ENCODE measurements at places on chromosomes 7 and 10.

- no peak for DNase-seq
Observed at GRCh38 chr10:132393695-132394181, 3.3 kb upstream of the PWWP2B start.

GRCh38 chr10:3906511-3907111, 121.6 kb upstream of the KLF6 start:
- DNase-seq = no peak

GRCh38 chr7:130894146-130894908, 160.3 kb upstream of the KLF14 start:
- DNase-seq = peak; percentile 67

DNA sequence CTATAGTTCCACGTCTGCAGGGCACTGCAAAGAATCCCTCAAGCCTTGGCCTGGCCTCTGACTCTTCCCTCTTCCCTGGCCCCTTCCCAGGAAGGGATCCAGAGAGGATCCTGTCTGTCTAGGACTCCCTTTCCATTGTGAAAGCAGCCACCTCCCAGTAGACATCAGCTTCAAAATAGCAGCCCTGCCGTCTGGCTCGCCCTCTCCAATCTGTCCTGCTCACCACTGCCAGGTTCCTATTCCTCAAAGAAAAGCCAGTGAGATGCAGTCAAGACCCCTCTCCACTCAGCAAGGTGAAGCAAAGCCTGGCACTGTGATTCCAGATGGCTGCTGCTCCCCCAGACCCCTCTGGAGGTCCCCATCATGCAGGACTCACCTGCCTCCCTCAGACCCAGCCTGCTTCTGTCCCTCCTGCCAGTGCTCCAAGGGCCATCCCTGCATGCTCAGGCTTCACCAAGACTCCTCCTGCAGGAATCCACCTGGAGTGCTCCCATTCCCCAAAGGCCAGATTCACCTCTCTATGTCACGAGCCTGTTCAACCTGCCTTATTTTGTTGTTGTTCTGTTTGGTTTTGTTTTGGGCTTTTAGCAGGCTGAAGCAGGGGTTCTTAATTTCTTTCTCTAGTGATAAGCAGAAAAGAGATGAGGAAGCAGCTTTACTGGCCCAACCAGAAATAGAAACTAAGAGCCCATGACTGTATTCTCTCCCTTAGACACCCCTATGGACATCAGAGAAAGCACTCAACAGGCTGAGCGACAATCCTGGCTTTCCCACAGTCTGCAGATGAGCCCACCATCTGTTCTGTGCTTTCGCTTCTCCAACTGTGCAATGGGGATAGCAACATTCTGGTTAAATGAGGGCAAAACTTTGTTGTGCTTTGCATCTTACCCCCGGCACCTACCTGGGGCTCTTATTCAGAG, 305.1 kb downstream of the GRID1 start:
- no peak for DNase-seq

DNA sequence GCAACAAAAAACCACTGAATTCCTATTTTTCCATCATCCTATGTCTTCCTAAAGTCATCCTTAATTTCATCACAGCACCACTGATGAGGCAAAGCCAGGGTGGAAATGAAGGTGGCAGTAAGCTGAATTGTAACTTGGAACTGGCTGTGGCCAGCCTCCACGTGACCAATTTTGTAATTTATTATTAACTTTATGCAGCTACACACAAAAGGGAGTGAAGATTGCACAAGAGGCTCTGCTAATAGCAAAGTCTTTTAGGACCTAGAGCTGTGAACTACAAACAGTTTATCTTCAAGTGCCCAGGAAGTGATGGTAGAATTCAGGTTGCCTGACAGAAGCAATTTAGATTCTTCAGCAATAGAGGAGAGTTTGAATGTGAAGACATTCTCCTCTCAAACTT, 176.4 kb downstream of the CCDC71L start:
- DNase-seq = no peak

- DNase-seq = no peak
Observed at GRCh38 chr7:44489955-44490350, 505 bp downstream of the NUDCD3 start.

- no peak for DNase-seq
Observed at GRCh38 chr7:17027143-17027788, 145.5 kb upstream of the AGR3 start.

DNA sequence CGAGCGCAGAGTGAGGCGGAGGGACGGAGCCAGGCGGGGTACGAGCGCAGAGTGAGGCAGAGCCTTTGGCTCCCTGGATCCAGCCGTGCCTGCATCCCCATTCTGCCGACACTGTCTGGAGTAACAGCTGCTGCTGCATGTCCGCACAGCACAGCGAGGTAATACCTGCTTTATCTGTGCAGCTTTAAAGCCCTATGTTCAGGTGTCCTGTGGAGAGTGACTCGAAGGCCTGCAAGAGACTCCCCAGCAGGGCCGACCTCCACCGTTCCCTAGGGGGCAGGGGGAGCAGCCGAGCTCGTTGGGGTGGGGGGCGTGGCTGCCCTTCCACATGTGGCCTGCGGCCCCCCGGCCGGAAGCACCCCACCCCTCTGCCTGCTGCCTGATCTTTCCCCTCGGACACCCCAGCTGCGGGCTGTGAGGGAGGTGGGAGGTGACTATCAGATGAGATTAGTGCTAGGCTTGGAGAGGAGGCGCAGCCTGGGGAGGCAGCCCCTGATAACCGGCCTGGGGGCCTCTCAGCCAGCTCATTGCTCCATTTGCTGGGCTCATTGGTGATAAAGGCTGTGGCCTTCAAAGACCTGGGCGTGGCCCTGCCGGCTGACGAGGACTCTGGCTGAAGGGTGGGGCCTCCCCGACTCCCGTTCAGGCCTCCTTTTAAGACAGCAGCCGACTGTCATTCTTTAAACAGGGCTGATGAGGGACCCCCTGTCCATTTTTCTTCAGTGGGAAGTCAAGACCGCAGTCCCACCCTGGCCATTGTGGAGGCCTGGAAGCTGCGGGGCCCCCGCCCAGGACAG, 8.0 kb downstream of the VENTX start:
- DNase-seq = no peak

- DNase-seq = no peak
Observed at GRCh38 chr7:28052933-28053332, 127.7 kb downstream of the JAZF1 start.

DNA sequence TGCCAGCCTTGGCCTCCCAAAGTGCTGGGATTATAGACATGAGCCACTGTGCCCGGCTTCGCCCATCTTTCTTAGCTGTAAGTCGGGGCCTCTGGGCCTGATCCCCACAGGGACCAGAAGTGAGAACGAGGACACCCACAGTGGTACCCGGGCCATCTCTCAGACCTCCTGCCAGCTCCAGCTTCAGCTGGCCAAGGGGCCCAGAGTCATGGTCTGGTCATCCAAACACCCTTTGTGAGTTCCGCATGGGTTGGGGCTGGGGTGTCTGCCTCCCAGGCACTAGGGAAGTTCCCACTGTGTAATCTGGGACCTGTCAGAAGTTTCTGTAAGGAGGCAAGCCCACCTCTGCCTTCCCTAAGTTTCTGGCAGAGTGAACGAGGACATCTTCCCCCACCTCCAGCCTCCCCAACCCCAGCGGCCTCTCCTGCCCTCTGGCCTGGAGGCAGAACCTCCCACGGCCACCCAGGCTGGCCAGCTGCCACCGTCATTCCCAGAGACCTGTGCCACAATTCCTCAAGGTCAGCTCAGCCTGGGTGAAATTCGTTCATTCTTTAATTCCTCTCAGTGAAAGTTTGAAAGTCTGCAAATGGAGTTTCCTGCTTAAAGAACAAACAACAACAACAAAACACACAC, 19.5 kb upstream of the FOXL3 start:
- DNase-seq = no peak

- no peak for DNase-seq
Observed at GRCh38 chr7:50178166-50178565, 85.1 kb upstream of the ZPBP start.

- DNase-seq = no peak
Observed at GRCh38 chr10:99937630-99938029, 72.1 kb downstream of the DNMBP start.

DNA sequence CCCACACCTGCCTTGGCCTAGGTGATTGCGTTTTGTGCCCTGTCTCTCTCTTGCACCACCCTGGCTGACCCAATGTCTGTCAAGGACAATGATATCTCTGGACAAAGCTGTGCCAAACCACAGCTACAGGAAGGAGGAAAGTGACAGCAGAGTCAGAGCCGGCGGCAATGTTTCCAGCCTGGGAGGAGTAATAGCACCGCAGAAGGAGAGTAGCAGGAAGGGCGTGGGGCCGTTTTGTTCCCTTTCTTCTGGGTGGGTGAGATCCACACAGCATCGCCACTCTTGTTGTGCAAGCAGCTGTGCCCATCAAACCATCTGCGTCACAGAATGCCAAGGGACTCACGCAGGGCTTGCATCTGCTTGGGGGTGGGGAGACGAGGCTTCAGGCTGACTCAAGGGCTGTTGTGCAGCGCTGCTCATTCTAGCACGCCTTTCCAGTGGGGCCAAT, 341.6 kb upstream of the AUTS2 start:
- peak; percentile 38 for DNase-seq

- DNase-seq = no peak
Observed at GRCh38 chr10:75136346-75136745, 24.9 kb downstream of the SAMD8 start.

DNA sequence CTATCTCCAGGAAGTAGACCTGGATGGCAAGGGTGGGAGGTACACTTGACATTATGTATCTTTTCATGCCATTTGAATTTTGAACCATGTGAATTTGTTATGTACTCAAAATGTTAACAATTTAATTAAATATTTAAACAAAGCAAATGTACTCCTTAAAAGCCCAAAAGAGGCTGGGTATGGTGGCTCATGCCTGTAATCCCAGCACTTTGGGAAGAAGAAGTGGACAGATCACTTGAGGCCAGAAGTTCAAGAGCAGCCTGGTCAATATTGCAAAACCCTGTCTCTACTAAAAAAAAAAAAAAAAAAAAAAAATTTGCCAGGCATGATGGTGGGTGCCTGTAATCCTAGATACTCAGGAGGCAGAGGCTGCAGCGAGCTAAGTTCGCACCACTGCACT, 136.9 kb upstream of the ASAH2 start:
- no peak for DNase-seq

- DNase-seq = no peak
Observed at GRCh38 chr7:44279286-44279685, 46.1 kb downstream of the CAMK2B start.

GRCh38 chr7:90900628-90901356, 304.7 kb downstream of the CDK14 start:
- no peak for DNase-seq

DNA sequence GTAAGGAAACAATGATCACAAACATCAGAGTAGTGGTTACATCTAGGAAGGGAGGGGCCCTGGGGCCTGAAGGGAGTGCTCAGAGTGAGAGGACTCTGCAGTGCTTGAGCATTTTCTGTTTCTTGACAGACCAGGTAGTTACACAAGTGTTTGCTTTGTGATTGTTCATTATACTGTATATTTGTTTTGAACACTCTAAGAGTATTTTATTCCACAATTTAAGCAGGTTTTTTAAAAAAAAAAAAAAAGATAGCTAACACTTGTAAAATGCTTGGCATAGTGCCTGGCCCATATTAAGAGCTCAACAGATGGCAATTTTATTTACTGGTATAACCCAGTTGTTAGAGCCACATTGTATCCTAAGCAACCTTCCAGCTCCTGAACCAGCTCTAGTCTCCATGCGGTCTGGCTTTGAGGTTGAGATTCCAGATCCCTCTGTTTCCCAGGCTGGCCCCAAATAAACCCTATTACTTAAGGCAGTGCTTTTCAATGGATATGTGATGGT, 20.1 kb upstream of the ATXN7L1 start:
- DNase-seq = no peak

DNA sequence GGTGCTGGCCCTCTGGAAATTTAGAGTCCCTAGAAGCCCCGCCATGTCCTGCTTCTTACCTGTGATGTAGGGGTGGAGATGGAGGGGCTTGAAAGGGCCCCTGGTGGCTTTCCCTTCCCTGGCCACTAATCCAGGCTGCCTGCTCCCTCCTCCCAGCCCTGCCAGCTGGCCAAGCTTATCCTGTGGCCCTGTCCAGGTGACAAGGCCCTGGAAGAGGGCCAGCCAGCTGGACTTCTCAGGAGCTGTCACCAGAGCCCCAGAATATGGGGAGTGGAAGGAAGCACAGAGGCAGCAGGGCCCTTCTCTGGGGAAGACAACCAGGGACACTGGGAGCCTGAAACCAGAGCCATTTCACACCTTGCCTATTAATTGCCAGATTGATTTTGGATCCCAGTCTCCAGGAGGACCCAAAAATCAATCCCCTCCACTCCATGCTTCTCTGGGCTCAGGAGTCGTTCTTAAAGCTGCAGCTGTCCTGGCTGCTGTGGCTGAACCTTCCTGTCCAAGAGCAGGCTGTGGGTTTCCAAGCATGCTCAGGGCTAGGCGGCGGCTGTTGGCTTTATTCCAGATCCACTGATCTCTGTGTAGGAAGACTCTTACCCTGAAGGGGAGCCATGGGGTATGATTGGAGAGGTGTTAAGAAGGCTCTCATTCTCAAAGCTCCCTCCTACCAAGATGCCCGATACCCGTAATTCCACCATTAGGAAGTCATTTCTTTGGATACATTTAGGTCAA, 52.6 kb upstream of the PCBD1 start:
- peak; percentile 48 for DNase-seq

GRCh38 chr7:71389976-71390375, 258.0 kb downstream of the GALNT17 start:
- DNase-seq = no peak

GRCh38 chr10:124279882-124280281, 138.8 kb downstream of the OAT start:
- no peak for DNase-seq

DNA sequence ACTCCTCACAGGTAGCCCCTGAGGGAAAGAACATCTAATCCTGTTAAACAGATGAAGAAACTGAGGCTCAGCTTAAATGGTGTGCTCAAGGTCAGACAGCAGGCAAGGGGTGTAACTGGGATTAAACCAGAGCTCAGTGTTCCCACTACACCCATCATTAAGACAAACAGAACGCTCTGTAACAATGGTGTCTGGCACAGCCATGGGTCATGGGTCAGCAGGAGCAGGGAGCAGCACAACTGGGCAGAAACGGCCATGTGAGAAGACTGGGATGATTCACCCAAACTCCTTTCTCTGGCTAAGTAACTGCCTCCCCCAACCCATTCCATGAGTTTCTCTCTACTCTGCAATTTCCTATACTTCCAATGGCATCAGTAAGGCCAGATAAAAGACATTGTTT, 85.5 kb upstream of the PDE1C start:
- DNase-seq = no peak

GRCh38 chr10:66218981-66219587, 706.8 kb upstream of the LRRTM3 start:
- DNase-seq = no peak

DNA sequence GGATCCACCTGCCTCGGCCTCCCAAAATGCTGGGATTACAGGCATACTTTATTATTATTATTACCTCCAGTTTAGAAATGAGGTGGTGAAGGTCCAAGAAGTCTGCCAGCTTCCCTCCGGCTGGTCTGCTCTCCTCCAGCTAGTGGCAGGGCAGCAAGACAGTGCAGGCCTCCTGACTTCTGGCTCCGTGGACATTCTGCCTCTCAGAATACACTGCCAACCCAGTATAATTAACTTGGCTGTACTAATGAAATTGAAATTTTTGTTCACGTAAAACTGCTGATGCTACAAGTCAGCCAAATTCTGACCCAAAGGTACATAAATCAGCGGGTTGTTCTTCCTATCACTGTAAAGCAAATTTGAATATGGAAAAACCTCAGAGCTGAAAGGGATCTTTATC, 7.6 kb upstream of the PDE1C start:
- no peak for DNase-seq

All from urothelium cell line (cell line).